EL (cell line): ENCODE measurements at places on chromosomes 13 and 19.

DNA sequence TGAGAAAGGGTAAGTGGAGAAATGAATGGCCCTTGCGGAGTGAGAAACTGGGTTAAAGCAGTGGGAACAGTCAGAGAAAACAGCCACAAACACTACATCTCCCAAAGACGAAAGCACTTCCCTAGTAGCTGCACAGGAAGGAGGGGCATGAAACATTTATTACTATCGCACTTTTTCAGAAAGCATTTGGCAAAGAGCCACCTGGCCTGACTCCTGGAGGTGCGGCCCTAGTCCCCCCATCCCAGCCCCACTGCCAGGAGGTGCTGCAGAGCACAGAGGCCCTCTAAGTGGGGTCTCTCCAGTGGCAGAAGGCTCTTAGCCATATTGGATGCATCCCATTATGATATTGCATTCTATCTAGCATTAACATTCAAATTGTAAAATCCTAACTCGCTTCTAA is 55.8 kb downstream of the MTMR6 start:
- no peak for DNase-seq

- DNase-seq: no peak
These were observed 14.2 kb upstream of the CFAP97D2 start for GRCh38 chr13:114164681-114165429.

- no peak for DNase-seq
These were observed 52.0 kb downstream of the RAB20 start for GRCh38 chr13:110509478-110509926.

- DNase-seq: peak; percentile 51
These were observed 13.3 kb downstream of the TSKS start for GRCh38 chr19:49749771-49750170.

- DNase-seq: no peak
These were observed 137.1 kb upstream of the WASF3 start for GRCh38 chr13:26420282-26420960.

DNA sequence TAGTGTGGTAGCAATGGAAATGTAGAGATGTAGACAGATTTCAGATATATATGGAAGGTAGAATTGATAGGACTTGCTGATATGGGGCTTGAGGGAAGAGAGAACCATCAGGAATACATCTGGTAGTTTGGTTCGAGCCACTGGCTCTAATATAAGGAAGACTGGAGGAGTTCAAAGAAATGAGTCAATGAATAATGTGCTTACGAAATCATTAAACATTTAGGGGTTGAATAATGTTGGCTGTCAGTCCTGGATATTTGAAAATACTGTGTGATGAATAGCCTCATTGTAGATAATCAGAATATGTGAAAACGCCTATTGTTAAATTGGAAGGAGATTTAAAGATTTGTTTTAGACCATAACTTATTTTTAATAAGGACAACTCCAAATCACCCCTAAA is 21.6 kb downstream of the SGCG start:
- DNase-seq: no peak

- peak; percentile 53 for DNase-seq
These were observed 8.8 kb downstream of the TPM4 start for GRCh38 chr19:16085115-16085514.

DNA sequence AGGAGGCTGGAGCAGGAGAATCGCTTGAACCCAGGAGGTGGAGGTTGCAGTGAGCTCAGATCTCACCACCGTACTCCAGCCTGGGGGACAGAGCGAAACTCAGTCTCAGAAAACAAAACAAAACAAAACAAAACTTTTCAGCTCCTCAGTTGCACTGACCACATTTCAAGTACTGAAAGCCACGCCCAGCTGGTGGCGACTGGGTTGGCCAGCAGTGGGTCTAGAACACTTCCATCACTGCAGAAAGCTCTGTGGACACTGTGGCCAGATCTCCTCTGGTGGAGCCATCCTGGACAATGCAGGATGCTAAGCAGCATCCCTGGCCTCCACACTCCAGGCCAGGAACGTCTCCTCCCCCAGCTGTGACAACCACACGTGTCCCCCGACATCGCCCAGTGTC is 21.1 kb downstream of the TLE2 start:
- DNase-seq: no peak

DNA sequence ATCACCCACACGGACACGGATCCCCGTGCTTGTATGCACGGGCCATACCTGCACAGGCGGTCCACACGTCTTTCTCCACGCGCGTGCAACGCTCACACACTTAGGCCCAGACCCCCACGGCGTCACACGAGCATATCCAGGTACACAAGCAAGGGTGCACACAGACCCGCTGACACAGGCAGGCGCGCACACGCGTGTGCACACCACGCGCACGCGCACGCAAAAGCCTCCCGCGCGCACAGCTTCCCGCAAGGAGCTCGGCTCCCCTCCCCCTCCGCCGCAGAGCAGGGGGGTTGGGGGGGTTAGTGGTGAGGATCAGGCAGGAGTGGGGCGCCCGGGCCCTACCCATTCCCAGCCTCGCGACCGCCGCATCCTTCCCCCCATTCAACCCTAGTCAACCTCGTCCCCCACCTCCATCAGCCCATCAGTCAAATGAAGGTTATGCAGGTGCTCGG is 407 bp downstream of the RAB3A start:
- no peak for DNase-seq

GRCh38 chr19:44643605-44644401 is at the start of gene PVR:
PVR (plus strand) TSS chr19:44643910; CDS start chr19:44644097, 187 bp downstream.
- peak; percentile 86 for DNase-seq

GRCh38 chr13:46775385-46776107 is 21.4 kb downstream of the ESD start:
- no peak for DNase-seq

GRCh38 chr19:42149447-42150202 is 17.4 kb upstream of the POU2F2 start:
- DNase-seq: no peak

GRCh38 chr13:64397701-64398100 is 2832.4 kb downstream of the PCDH9 start:
- peak; percentile 33 for DNase-seq

GRCh38 chr13:113762538-113762937 is 3.5 kb downstream of the TMEM255B start:
- no peak for DNase-seq

GRCh38 chr19:7905859-7906258 is 2.2 kb downstream of the MAP2K7 start:
- DNase-seq: no peak

- peak; percentile 51 for DNase-seq
These were observed at the start of gene ERICH6B for GRCh38 chr13:45615501-45616101. ERICH6B (minus strand) TSS chr13:45615739; CDS start chr13:45597005, 18,734 bp downstream.

GRCh38 chr19:32339988-32340874 is 5.2 kb upstream of the ZNF507 start:
- peak; percentile 47 for DNase-seq

GRCh38 chr19:5141129-5141849 is 172.4 kb downstream of the KDM4B start:
- DNase-seq: no peak

DNA sequence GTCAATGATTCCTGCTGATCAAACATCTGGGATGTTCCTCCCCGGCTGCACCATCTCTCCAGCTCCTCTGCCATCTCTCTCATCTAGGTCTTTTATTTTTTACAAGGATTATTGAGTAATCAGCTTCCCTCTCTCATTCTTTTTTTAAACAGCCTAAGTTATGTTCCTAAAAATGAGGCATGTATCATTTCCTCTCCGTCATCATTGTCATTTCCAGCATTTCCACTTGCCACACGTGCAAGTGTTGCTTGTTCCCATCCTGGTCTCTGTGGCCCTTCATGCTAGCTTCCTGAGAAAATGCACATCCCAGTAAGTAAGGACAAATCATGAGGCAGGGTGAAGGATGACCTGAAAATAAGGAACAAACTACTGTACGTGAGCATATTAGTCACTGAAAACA is 102.7 kb upstream of the POSTN start:
- peak; percentile 75 for DNase-seq

GRCh38 chr19:7512400-7512851 is 3.5 kb upstream of the ZNF358 start:
- peak; percentile 60 for DNase-seq

DNA sequence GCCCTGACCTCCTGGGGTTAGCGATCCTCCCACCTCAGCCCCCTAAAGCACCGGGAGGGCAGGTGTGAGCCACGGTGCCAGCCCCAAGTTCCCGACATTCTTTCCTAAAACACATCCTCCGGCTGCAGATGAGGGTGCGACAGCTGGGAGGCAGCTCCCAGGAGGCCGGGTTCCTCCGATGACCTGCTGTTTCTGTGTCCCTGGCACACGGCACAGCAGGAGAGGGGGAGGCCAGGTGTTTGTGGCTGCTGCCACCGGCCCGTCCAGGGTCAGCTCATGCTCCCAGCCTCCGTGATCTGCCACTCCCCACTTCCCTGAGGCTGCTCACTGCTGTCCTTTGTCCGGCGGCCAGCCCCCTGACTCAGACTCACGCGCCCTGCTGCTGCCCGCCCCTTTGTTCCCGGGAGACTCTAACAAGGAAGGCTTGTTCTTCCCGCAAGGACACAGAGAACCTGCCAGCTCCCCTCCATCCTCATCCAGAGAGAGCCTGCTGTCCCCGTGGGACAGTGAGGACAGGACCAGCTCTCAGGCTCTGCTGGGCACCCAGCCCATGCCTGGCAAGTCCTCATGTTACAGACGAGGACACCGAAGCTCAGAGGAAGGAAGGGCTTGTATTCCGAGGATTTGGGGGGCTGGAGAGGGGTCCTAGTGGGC is 10.6 kb upstream of the MADCAM1 start:
- DNase-seq: peak; percentile 60

DNA sequence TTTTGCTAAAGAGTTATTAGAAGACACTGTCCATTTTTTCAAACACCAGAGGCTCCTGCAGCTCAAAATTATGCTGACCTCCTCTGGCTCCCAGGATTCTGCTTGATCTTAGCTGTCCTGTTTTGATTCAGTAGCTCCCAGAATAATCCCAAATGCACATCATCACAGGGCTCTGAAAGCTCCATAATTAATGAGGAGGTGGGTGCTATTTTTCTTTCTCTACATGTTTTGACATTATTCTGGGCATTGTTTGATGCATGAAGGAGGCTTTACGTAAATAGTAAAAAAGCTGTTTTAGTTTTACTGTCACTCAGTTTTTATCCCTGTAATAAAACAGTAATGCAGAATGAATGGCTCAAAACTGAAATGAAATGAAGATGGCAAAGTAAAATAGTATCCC is 495.4 kb downstream of the DCT start:
- DNase-seq: no peak

GRCh38 chr13:68715651-68716050 is 1392.0 kb upstream of the ATXN8OS start:
- no peak for DNase-seq

DNA sequence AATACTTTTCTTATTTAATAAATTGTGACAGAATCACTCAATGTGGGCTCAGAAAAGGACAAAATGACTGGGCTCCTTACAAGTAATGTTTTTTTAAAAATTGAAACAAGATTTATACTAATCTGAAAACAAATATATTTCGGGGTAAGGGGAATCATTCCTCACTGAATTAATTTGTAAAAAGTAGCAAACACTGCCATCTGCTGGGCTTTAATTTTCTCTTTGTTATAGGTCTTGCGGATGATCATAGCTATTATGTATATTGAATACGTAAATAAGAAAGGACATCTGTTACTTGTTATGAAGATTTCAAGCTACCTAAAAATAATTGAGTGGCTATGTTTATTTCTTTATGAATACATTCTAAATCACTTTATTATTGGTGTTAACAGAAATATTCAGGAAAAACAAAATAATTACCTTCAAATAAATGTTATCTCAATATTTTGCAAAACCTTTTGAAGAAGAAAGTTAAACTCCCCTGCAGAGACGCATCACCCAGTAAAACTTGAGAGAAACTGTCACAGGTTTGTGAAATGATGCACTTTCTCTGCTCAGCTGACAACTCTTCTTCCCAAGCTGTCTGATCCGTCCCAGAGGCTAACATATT is 17.8 kb upstream of the ENOX1 start:
- peak; percentile 75 for DNase-seq

GRCh38 chr19:33434886-33435705 is 61.6 kb downstream of the CEBPG start:
- DNase-seq: peak; percentile 38

DNA sequence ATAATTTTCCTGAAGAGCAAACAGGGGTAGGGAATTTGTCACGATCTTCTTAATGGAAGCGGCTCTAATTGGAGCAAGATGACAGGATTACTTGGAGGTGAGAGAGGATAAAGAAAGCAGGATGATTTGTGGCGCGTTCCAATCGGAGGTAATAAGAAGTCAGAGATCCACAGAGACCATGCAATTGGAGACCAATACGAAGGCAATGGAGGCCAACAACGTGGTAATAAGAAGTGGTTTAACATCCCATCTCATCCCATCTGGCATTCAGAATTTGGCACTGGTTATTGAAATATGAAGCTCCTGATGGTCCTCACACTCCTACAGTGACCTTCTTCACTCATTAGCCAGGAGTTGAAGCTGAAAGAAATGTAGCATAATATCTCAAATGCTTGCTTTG is 130.6 kb downstream of the DLEU7 start:
- no peak for DNase-seq

DNA sequence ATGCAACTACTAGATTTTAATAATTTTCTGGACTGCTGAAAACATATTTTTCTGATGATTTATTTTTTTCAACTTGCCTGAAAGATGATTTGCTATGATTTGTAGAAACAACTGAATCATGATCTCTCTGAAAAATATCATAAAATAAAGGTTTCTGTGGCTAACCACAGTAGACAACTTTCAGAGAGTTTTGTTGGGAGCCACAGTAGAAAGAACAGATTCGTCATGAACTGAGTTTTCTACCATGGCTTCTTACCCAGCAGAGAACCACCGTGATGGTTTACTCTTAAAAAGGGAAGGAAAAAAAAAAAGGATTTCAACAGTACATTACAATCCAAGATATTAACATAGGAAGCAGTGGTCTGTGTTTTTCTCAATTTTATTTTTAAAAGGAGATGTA is 18.0 kb downstream of the ZAR1L start:
- DNase-seq: no peak

DNA sequence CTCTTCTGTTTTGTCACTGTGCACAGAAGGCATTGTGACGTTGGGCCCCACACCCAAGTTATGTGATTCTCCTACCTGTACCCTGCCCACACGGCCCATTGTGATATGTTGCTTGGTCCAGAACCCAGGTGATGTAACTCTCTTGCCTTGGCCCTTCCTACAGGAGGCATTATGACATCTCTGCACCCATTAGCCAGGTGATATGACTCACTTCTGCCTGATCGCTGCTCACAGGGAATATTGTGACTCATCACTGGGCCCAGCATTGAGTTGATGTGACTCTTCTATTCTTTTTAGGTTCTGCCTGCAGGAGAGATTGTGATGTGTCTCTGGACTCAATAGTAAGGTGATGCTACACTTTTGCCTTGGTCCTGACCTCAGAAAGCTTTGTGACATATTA is 65.4 kb upstream of the ZNF91 start:
- no peak for DNase-seq

DNA sequence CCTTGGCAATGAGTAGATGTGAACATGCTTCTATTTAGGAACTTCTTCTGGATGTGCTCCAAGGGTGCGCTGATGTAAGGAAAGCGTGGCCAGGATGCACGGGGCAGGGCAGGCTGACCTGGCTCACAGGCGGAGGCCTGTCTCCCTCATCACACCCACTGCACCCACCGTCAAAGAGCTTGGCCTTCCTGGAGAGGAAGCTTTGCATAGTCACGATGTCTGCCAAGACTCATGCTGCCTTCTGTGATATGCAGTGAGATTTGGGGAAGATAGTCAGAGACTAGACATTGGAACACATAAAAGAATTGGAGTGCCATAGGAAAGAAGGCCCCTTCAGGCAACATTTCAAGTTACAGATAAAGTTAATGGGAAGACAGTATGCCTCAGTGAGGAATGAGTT is 82.0 kb downstream of the MYO16 start:
- DNase-seq: no peak

- DNase-seq: no peak
These were observed 328.1 kb downstream of the TBC1D4 start for GRCh38 chr13:75153834-75154233.

GRCh38 chr13:112368883-112369282 is 7.3 kb upstream of the SPACA7 start:
- no peak for DNase-seq
